ENCODE measurements at places on chromosomes 6 and 20. TPM values are rescaled to one million over a fixed set of nuclear protein-coding genes. Genes with fewer than 3 reads are reported as not detected.

Gene RGS17
- total RNA-seq: 4.6 TPM

Gene KIF16B
- 19.7 TPM for total RNA-seq

Gene BPIFA1
- not detected for total RNA-seq

Gene RBCK1
- total RNA-seq: 60.1 TPM

Gene KCNK16
- total RNA-seq: not detected

Gene HLA-DRB5
- 118 TPM for total RNA-seq

Gene CD24
- total RNA-seq: 2.1 TPM

Gene CCM2L
- total RNA-seq: 10.4 TPM

Gene TSHZ2
- 60.5 TPM for total RNA-seq

All from mesenteric fat pad (tissue), 1 donor.